ENCODE measurements at places on chromosomes 1 and 21.
A peak's percentile ranks its signal among the peaks of the same experiment; 100 is the strongest.

- DNase-seq = no peak
Measured at GRCh38 chr1:112998592-112999235, 42.7 kb upstream of the SLC16A1 start.

DNA sequence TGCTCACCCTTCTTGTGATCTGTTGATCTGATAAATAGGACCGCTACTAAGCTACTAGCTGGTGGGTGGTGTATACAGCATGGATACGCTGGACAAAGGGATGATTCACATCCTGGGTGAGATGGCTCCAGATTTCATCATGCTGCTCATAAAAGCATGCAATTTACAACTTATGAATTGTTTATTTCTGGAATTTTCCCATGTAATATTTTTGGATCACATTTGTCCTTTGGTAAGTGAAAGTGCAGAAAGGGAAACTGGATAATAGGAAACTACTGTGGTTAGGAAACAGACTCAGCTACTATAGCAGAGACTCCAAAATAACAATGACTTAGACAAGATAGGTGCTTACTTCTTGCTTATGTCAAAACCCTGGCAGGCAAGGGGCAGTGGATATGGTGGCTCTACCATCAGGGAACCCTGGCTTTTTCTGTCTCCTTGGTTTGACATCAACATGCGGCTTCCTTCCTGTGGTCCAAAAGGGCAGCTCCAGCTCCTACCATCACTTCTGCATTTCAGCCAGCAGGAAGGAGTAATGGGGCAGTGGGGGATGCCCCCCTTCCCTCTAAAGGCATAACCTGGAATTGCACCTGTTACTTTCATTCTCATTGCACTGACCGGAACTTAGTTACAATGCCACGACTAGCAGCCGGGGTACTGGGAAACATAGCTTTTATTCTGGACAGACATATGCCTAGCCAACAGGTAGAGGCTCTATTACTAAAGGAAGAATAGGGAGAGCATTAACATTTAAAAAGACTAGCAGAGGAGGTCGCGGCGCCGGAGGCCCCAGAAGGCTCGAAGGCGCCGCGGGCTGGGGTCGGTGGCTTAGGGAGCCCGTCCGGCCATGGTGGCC is 13.8 kb upstream of the AK2 start:
- DNase-seq = no peak

- no peak for DNase-seq
Measured at GRCh38 chr1:107451715-107452114, 310.9 kb downstream of the NTNG1 start.

DNA sequence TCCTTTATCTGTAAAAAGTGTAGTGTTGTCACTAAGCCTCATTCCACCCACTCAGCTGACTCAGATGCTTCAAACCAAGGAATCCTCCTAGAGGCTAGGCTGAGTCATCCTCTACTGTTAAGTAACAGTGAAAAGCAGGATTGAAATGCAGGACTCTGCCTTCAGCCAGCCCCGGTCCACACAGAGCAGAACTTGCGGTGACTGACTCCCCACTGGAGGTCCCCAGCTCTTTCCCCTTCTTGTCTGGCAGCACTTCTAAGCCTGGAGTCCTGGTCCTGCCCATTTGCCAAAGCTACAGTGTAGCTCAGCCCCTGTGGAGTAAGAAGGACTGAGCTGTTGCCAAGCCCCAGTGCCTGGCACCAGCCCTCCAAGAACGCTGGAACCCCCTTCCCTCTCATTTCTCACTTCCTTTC is 1.7 kb downstream of the RAB7B start:
- no peak for DNase-seq

DNA sequence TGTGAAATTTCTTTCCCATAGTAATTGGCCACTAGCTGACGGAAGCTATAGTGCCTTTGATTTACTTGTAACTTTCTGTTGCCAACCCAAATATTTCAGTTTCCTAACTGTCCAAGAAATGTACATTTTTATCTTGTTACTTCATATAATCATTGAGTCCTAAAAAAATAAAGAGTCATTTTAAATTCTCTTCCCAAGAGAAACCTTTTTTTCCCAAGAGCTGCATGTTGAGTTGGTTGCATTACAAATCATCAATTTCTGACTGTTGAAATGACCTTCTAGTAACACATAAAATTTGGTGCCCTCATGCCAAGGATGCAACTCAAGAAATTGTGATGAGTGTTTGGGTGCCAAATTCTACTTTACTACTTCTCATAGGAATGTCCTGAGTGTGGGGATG is 61.0 kb downstream of the HMCN1 start:
- DNase-seq = no peak

- DNase-seq = no peak
Measured at GRCh38 chr1:196808529-196809235, 10.8 kb upstream of the CFHR1 start.

DNA sequence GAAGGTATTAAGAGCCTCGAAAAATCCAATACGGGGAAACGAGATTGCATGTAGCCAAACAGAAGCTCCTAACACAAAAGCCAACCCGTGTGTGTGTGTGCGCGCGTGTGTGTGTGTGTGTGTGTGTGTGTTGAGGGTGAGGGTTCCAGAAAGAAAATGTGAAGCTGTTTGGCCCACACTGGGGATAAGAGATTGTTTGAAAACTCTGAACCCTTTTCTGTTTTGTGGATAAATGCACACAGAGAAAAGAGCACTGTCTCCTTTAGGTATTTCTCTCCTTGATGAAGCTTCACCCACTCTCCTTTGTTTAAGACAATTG is 1.9 kb downstream of the WLS start:
- no peak for DNase-seq

- peak; percentile 8 for DNase-seq
Measured at GRCh38 chr1:205680073-205680851, at the start of gene SLC45A3. Gene SLC45A3 (minus strand): TSS chr1:205680509. CDS start chr1:205664656, 15,853 bp downstream.

DNA sequence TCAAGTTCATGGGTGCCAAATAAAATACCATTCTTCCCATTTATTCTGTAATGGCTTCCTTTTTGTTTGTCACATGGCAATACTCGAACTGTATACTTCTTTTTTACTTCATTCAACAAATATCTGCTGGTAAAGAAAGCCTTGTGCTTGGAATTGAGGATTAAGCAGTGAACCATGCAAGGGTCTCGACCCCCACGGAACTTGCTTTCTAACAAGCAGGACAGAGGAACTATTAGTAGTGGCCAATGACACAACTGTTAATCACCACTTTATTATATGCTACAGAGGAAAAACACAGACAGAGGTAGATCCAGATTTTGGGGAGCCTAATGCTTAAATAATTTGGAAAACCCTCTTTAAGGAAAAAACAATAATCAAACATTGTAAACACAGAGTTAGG is 542.2 kb downstream of the DPYD start:
- DNase-seq = no peak

GRCh38 chr1:203681739-203682138 is 55.1 kb downstream of the ATP2B4 start:
- no peak for DNase-seq

DNA sequence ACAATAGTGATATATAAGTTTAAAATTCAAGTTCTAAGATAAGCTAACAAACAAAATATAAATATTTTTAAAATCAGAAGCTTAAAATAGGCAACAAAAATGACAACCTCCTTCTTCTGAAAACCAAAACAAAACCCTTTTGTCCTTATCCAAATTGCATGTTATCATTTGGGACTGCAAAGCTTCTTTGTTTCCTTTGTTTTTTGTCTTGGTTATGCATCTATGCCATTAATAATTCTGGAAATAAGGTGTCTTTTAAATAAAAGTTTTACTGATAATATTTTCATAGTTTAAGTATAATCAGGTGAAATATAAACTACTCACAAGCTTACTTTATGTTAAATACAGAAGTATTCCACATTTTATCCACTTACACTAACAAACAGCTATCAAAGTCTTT is 20.5 kb downstream of the ADSS2 start:
- DNase-seq = no peak

GRCh38 chr1:8698012-8698630 is 119.3 kb downstream of the RERE start:
- no peak for DNase-seq

DNA sequence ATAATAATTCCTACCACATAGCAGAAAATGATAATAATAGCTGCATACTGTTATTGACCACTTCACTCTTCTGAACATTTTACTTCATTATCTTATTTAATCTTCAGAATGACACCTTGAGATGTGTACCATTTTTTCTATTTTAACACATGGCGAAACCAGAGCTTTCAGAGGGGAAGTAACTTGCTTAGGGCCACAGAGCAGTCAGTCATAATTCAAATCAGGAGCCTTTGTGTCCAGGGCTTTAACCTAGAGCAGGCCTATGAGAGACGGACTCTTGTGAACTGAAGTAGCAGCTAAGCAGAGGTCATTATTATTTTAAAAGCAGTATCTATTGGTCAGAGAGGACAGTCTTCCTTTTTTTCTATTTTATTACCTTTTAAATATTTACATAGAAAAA is 114.0 kb downstream of the ROR1 start:
- DNase-seq = no peak

- DNase-seq = no peak
Measured at GRCh38 chr1:14909920-14910460, 243.6 kb upstream of the TMEM51 start.

DNA sequence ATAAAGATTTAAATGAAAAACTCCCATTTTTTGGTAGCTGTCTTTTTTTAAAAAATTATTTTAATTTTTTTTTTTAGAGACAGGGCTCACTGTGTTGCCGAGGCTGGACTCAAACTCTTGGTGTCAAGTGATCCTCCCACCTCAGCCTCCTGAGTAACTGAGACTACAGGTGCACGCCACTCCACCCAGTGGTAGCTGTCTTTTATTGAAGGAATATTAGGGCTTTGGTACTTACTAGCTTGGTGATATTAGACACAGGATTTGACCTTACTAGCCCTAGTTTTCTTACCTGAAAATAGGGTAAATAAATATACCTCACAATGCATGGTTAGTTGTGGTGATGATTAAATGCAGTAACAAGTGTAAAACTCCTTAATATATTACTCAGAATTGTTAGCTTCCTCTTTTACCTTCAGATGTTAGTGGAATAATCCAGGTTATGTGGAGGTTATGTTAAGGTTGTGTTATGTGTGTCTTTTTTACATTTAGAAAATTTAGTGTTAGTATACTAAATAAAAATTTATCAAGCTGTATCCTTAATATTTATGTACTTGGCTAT is 66.8 kb downstream of the PHACTR4 start:
- DNase-seq = no peak

DNA sequence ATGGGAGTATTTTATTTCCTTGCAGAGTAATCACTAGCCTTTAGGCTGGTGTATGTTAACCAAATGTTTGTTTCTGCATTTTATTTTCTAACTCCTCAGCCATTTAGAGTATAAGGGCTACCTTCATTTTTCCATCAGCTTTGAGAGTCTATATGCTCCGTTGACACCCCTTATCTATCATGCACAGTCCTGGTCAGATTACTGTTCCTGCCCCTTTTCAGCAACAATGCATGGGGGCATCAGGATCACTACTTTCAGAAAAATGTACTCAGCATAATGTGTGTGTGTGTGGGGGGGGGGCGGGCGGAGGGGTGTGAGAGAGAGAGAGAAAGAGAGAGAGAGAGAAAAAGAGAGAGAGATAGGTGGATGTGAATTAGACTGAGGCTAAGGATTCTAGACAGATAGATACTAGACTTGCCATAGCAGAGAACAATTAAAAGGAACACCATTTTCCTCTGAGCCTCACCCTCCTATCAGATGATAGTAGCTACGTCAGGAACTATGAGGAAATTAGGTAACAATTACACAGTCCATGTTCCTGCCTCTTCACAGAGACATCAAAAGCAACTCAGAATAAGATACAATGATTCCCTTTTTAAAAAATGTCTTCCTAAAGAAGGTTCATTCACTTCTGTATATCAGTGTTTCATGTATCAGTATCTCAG is 40.8 kb downstream of the FCER1A start:
- no peak for DNase-seq

DNA sequence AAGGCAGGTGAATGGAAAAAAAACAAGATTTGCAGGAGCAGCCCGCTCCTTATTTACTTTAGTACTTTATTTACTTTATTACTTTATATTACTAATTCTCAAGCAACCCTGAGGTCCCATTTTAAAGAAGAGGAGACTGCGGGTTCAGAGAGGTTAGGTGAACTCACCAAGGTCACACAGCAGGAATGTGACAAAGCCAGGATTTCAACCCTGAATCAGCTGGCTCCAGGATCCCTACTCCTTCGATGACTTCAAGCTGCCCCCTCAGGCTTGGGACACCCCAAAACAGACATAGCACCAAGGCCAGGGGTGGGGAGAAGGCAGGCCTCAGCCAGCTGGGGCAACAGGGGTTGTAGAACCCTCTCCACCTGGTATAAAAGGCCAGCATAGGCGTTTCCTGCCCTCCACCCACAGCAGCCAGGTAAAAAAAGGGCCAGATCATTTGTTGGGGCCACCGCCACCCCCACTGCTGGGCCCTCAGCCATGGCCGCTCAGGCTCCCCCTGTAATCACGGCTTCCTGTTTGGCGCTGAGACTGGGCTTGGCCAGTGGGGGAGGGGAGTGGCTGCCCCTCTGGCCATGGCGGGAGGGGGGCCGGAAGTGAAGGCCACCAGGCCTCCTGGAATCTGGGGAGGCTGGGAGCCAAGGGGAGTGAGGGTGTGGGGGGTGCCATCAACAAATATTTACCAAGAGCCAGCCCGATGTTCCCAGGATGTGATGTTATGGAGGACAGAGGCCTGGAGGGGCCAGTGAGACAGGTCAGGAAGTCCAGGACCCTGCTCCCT is 6.6 kb downstream of the SDC3 start:
- no peak for DNase-seq

GRCh38 chr1:116793357-116793935 is 39.2 kb downstream of the CD2 start:
- DNase-seq = no peak

- no peak for DNase-seq
Measured at GRCh38 chr1:93904228-93904627, 5.0 kb downstream of the GCLM start.

GRCh38 chr1:98391175-98391574 is 270.3 kb upstream of the SNX7 start:
- DNase-seq = no peak

DNA sequence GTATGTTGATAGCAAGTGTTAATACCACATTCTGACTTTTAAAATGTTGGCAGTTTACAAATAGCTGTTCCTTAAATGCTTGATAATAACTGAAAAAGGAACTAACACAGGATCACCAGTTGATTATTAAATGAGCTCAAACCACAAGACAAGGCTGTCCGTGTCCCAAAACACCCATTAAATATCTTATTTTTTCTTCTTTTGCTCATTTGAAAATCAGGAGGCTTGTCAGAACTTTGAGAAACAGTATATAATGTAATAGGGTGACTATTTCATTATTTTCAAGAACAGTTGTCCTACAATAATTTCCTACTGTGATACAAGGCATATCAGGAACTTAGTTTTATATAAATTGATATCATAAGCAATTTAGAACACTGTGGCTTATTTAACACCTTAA is 2.7 kb downstream of the CDKN2C start:
- DNase-seq = no peak

DNA sequence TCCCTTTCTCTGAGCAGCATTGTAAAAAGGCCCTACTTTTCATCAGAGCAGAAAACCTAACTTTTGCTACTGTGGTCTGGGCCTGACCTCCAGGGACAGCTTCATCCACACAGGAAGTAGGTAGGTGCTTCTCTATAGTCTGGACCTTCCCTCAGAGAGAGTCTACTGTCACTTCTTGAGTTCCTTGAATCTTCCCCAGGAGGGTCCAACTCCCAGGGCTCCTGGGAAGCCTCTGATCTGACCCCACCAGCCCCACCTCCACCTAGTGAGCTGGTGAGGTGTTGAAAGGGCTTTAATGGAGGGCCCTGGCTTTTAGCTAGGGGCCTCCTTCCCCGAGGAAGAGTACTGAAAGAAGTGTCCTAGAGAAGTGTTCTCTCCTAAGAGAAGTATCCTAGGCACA is 2.7 kb upstream of the VANGL2 start:
- no peak for DNase-seq

- DNase-seq = no peak
Measured at GRCh38 chr1:152110365-152110859, 4.8 kb downstream of the TCHH start.
